ENCODE measurements at places on chromosomes 2 and 18.

GRCh38 chr2:136226903-136227302, 109.0 kb upstream of the CXCR4 start:
- DNase-seq: no peak

DNA sequence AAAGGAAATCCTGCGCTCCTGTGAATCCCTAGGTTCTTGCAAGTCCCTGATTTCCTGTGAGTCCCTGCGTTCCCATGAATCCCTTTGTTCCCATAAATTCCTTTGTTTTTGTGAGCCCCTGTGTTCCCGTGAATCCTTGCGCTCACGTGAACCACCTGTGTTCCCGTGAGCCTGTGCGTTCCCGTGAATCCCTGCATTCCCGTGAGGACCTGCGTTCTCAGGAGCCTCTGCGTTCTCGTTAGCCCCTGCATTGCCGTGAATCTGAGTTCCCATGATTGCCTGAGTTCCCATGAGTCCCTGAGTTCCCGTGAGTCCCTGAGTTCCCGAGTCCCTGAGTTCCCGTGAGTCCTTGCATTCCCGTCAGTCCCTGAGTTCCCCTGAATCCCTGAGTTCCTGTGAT, 71.5 kb downstream of the SNTG2 start:
- DNase-seq: no peak

DNA sequence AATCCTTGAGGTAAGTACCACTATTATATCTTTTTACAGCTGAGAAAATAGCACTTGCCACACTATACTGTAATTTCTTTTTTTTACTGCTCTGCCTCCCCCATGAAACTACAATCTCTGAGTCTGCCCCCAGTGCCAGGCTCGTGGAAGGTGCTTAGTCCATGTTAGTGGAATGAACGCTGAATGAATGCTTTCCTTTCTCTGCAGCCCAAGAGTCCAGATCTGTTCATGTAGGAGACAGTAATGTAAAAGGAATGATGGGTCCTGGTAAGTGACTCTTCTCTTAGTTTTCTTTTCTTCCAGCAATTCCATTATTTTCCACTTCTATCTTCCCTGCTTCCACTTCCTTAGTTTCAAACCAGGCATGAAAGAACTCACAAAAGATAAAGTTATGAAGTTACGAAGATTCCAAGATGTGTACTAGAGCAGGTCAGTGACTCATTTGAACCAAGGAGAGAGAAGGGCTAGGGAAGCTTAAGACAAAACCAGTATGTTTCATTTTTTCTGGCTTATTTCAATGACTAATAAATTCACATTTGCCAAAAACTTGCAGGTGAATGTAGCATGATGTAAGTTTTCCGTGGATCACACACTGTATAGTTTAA, 46.0 kb downstream of the ARHGEF33 start:
- DNase-seq: no peak

DNA sequence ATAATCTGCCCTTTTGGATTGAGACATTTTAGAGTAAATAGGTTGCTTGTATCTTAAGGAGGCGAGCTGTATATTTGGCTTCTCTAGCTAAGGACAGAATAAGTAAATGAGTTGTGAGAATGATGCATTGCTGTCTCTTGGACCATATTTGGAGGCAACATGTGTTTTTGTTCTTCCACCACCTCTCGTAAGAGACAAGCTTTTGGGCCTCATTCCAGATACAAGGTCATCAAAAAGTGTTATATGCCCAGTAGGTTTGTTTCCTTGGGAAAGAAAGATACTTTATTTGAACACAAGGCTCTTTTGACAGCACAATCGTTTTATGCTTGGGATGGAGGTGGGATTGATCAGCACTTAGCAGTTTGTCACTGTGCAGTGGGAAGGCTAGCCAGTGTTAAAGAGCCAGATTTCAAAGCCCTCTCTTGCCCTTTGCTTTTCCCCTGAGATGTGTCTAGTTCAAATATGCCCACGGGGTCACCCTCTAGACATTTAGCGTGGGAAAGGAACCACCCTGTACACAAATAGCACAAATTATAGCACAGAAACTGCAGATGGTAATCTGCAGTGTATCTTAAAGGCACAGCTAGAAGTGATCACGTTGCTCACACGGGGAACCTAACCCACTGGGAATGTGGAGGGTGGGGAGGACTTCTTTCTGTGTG, 131.3 kb downstream of the MAP4K4 start:
- DNase-seq: no peak

- DNase-seq: no peak
Observed at GRCh38 chr2:109531221-109531620, 82.5 kb downstream of the SEPTIN10 start.

DNA sequence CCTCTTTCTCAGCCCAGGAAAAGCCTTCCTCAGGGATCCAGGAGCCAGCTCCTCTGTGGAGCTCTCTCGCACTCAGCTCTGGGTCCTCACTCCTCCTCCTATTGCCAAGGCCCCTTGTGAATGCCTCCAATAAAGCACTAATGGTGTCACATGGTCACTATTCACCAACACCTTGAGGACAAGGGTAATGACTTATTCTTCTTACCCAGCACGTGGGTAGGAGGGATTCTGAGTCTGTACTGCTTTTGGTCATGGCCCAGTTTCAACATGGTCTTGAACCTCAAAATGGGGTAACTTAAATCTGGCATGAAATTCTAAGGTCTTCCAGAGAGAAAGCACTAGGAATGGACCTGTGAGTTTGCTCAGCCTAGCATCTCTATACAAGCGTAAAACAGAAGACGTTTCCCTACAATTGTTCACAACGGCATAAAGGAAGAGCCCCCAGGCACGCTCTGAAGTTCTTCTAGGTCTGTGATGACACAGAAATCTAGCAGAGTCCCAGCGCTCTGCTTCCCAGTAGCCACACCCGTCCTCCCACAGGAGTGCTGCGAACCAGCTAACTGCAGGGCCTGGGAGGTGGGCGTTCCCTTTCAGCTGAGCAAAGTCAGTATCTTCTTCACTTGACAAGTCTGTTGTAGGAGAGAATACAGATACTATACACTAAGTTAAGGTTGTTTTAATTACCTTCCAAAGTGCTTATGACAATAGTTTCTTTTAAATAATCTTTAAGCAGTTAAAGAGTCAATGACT, 14.6 kb upstream of the KIDINS220 start:
- no peak for DNase-seq

- no peak for DNase-seq
Observed at GRCh38 chr2:71283131-71283530, 48.5 kb upstream of the ZNF638 start.
